Cortex of kidney (tissue), 1 donor: ENCODE measurements at places on chromosomes 3 and 15.

DNA sequence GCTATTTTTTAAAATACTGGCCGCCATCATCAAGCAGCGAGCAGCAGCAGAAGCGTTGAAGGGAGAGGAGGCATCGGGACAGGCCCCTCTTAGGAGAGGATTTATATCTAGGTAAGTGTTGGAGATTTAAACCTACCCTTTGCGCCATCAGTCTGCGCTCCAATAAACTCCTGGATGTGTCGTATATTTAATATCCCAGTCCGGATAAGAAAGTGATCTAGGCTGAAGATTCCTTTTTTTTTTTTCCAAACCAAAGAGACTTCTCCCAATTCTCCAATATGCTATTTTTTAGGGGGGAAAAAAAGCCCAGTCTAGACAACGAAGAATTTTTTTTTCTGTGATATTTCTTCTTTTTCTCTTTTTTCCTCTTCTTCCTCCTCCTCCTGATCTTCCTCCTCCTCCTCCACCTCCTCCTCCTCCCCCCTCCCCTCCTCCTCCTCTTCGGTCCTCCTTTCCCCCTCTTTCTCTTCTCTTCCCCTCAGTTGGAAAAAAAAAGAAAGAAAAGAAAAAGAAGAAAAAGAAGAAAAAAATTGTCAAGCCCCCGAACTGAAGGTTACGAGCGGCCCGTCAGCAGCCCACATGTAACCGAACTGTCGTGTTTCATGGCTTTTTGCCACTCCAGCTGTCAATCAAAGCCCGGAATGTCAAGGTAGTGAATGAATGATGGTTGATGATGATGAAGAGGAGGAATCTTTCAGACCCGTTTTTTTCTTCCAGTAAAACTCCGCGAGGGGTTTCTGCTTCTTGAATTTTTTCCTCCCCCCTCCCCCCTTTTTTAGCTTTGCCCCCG, 835 bp downstream of the MEIS2 start:
- DNase-seq = no peak

- no peak for DNase-seq
These were observed 250.9 kb downstream of the NR2F2 start for GRCh38 chr15:96581371-96581770.

DNA sequence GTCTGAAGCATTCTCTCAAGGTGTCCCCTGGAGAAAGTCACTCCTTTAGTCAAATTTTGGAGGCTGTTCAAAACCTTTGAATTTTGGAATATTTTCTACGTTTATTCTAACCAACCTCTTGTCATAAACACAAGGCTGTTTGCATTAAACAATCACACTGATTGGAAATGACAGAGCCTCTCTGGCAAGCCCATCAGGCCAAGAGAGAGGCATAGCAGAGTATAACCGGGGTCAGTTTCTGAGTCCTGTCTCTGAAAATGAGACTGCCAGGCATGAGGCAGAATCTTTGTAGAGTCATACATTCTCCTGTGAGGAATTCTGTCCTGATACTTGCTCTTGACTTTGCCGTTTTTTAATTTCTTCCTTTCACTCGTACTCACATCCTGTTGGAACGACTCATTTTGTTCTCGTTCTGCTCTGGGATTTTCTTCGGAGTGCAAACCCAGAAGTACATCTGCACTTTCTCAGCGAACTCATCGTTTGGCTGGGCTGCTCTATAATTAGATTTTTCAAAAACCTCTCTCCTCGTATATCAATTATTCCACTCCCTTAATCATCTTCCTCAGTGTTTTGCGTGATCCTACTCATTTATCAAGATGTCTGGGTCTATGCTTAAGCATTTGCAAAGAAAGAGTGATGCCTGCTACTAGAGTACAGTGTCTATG, 114.2 kb downstream of the AGBL1 start:
- DNase-seq = no peak

DNA sequence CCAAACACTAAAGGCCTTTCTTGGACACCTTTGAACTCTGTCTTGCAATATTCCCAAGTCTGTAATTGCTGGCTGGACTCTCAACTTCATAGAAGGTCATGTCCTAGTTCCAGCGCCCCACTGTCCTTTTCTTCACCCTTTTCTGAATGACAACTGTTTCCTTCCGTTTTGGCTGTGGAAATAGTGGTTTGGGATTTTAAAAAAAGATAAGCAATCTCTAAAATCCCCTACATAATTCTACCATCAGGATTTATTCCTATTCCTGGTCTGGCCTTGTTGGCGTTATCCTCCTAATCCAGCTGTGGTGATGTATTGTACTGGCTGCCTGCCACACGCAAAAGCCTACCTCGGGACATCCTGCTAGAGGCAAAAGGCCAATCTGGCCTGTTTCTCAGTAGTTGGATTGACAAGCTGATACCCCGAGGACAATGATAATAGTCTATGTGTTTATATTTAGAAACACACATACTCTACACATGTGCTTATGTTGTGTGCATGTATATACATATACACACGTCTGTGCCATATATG, 440.3 kb upstream of the DPH6 start:
- DNase-seq = no peak

DNA sequence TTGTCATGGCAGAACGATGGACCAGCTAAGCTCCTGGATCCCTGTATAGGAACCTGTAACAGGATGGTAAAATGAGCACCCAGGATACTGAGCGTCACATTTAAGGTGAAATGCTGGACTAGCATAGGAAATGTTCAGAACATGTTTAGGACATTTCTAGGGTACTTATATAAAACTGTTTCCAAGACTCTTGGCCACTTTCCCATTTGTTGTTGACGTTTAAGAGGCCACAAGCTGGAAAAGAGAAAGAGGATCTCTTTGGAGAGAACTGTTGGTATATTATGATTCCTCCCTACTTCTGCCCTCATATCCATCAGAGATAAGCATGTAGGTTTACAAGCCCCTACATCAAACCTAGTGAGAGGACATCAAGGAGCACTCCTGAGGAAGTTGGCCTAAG, 57.5 kb downstream of the SCN11A start:
- DNase-seq = no peak

- no peak for DNase-seq
These were observed 21.8 kb downstream of the IGDCC4 start for GRCh38 chr15:65400760-65401610.

GRCh38 chr15:80591938-80592825, 102.9 kb upstream of the ABHD17C start:
- no peak for DNase-seq

GRCh38 chr3:99627062-99627826, 11.2 kb upstream of the COL8A1 start:
- no peak for DNase-seq

- DNase-seq = no peak
These were observed 114.0 kb downstream of the RFTN1 start for GRCh38 chr3:16399473-16399872.

DNA sequence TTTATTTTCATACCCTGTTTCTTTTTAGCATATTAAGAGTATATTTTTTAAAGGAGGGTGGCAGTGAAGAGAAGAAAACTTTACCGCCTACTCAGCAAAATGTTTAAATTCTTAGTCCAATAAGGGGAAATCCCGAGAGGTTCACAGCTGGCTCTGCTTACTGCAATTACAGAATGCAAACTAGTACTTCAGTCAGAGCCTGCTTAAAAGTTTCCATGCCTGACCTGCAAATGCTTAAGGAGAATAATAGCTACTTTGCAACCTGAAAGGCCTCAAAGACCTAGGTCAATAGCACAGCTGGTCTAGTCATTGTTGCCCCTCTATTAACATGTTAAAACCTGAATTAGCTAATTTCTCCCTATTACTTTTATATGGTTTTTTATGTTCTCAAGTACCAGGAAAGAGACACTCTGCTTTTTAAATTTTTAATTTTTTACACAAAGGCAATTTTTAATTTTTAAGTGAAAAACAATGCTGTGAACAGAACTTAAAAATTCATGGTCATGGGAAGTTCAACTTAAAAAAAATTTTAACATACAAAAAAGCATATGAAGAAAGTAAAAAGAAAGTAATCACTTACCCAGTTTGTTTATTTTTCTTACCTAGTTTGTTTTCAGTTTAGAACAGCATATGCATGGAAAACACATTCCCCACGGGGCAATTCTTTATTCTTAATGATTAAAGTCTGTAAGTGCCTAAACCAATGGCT, 79.2 kb downstream of the P3H2 start:
- no peak for DNase-seq

DNA sequence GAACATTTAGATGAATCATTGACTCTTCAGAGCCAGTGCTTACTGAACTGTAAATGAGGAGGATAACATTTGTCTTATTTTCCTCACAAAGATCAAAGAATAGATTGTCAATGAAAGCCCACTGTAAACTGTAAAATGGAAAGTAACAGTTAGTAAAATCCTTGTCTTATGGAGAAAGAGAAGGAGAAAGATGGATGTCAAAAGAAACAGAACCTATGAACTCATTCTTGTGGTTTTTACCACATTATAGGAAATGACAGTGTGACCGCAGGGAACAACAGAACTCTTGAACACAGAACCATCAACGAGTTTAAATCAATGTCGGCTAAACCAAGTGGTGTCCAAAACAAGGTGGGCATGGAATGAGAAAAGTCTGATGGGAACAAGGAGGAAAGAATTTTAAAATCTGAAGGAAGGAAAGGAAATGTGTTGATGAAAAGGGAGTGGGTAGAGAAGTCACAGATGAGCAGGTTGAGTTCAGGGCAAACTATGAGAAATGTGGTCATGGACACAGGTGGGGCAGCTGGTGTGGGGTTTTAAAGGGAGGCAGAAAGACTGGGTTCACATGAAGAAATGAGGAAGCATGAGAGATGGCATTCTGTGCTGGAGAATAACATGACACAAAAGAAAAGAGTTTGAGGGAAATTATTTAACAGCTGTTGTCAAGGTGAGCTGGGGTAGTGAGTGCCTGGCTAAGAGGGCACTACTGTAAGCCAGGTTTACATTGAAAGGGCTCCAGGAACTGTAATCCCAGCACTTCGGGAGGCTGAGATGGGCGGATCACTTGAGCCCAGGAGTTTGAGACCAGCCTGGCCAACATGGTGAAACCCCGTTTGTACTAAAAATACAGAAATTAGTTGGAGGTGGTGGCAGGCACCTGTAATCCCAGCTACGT, 42.4 kb upstream of the ETV5 start:
- no peak for DNase-seq

- DNase-seq = no peak
These were observed 121.6 kb upstream of the LMOD3 start for GRCh38 chr3:69244039-69244438.

- DNase-seq = no peak
These were observed 31.0 kb downstream of the PLXNA1 start for GRCh38 chr3:127013758-127014535.

GRCh38 chr3:186218421-186218820, 109.5 kb upstream of the ETV5 start:
- no peak for DNase-seq

GRCh38 chr15:43789409-43789808, 2.7 kb upstream of the SERF2 start:
- DNase-seq = no peak

GRCh38 chr3:277873-278272, 81.3 kb downstream of the CHL1 start:
- no peak for DNase-seq

DNA sequence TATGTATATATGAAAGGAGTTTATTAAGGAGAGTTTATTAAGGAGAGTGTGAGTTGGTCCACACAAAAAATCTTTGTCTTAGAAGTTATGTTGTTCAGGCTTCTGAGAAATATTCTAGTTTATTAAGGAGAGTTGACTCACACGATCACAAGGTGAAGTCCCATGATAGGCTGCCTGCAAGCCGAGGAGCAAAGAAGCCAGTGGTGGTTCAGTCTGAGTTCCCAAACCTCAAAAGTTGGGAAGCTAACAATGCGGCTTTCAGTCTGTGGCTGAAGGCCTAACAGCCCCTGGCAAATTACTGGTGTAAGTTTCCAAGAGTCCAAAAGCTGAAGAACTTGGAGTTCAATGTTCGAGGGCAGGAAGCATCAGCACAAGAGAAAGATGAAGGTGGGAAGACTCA, 42.4 kb upstream of the DAZL start:
- DNase-seq = no peak
